ENCODE measurements at places on chromosomes 1 and 21. TPM values are rescaled to one million over a fixed set of nuclear protein-coding genes. Genes with fewer than 3 reads are reported as not detected.

Gene NKAIN1
- total RNA-seq = not detected

Gene OR14K1
- total RNA-seq = not detected

Gene SNX7
- total RNA-seq = 21.1 TPM

Gene HDGF
- total RNA-seq = 185 TPM

Gene SPRR2F
- total RNA-seq = not detected

Gene CD1B
- not detected for total RNA-seq

DNA sequence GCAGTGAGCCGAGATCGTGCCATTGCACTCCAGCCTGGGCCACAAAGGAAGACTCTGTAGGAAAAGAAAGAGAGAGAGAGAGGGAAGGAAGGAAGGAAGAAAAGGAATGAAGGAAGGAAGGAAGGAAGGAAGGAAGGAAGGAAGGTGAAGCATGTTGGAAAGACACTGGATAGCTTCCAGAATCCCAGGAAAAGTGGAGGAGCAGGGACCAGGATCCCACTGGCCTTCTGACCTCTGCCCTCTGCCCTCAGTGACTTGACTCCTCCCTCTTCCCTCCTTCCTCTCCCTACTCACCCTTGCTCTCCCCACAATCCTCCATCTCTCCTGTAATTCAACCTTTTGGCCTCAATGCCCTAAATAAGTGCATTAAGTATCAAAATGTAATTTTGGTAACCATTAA, 4.1 kb upstream of the UTS2 start:
- no peak for DNase-seq

GRCh38 chr1:85144351-85144750, 56.5 kb downstream of the SYDE2 start:
- DNase-seq = no peak

GRCh38 chr1:221392453-221392852, 349.4 kb downstream of the DUSP10 start:
- no peak for DNase-seq

GRCh38 chr21:30713766-30714165, 4.8 kb downstream of the KRTAP21-3 start:
- DNase-seq = no peak

GRCh38 chr1:6967431-6968111, 182.3 kb downstream of the CAMTA1 start:
- DNase-seq = no peak

DNA sequence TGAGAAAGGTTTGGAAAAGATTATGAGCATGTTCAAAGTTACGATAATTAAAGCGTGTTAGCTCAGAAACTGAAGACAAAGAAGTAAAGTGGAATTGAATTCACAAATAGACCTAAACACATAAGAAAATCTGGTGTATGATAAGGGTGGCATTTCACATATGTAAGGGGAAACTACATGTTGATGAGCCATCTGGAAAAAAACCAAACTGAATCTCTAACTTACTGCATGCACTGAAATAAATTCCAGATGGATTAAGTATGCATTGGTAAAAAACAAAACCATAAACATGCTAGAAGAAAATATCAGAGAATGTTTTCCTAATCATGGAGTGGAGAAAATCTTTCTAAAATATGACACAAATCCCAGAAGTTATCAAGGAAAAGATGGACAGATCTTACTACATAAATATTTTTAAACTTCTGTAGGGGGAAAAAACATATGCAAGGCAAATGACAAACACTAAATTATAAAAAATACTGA, 34.0 kb upstream of the CTPS1 start:
- no peak for DNase-seq

DNA sequence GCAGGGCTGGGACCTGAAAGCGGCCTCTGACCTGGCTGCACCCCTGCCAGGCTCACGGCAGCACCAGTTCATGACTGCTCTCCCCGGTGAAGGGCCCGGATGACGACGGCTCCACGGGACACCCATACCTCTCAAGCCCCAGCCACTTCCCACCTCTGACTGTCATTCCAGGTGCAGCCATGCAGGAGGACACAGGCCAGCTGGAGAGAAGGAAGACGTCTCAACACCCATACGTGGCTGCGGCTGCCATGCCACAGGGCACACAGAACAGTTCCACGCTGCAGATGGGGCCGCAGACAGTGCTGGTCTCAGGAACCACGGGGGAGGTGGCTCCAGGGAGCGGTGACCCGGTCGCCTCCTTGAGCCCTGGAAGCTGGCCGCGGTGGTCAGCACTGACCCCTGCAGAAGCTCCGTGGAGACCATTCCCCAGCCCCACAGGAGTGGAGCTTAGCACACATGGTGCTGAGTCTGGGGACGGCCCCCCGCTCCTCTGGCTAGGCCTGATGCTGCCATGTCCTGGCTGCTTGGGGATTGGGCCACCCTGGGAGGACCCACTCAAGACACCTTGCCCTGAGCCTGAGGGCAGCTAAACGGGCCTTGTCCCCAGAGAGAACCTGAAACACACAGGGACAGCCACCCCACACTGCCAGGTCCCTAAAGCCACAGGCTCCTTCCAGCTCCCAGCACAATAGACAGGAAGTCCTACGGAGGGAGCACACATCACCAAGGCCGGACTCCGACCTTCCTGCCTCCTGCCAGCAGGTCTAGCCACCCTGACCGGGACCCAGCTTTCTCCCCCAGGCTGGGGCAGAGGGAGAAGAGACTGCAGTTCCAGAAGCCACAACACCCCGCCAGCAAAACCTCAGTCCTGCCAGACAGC, 8.6 kb downstream of the WNT9A start:
- peak; percentile 28 for DNase-seq

GRCh38 chr21:40282912-40283886, 416.0 kb downstream of the PCP4 start:
- no peak for DNase-seq

GRCh38 chr21:46482225-46482845, 23.6 kb downstream of the DIP2A start:
- DNase-seq = no peak

DNA sequence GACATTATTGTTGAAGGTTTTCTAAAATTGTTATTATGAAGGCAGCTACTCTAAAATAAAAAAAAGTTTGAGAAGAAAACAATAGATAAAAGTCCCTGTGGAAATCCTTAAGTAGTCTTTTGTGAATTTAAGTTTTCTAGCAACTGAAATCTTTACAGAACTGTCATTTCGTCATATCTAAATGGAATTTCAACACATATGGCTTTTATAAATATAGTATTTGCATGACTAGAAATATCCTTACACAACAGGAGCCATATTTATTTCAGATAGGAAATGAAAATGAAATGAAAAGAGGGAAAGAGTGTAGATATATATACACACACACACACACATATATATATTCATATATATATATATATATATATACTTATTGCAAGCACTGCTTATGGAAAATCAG, 204.7 kb upstream of the RGS18 start:
- DNase-seq = no peak

DNA sequence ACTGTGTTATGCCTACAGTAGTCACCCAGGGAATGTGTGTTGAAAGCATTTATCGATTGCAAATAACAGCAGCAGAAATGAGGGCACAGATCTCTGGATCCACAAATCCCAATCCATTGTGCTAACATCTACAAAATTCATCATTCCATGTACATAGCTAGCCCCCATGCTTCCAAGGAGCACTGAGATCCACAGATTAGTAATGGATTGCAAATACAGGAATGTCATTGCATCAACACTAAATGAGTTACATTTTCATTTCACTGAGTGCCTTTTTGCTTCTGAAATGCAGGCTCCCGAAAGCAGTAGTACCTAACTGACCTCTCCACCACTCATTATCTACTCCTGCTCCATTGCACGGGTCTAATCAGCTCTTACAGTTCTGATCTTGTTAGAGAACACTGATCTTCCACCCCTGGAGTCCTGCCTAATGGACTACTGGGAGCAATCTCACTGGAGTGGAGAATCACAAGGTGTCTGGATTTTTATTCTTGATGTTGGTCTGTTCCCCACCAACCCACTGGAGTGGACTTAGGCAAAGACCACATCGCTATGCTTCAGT, 30.5 kb downstream of the ASTN1 start:
- DNase-seq = no peak

GRCh38 chr1:192002063-192002462, 156.2 kb upstream of the RGS18 start:
- DNase-seq = no peak

Measured in left ventricle myocardium superior (tissue), 1 donor.